ENCODE measurements at places on chromosomes 1 and 21. TPM values are rescaled to one million over a fixed set of nuclear protein-coding genes. Genes with fewer than 3 reads are reported as not detected.

The DNAJC6 gene
- 39.7 TPM for total RNA-seq

The MSH4 gene
- 0.11 TPM for total RNA-seq

The TMEM240 gene
- 8.1 TPM for total RNA-seq

The TMEM125 gene
- total RNA-seq, result 2.3 TPM

The GUCA2A gene
- not detected for total RNA-seq

The SLC1A7 gene
- not detected for total RNA-seq

The OR4F29 gene
- not detected for total RNA-seq

The RGSL1 gene
- not detected for total RNA-seq

The IGSF3 gene
- total RNA-seq, result 130 TPM

The KRTAP11-1 gene
- not detected for total RNA-seq

The LMOD1 gene
- total RNA-seq, result 75.6 TPM

The CTSS gene
- total RNA-seq, result 0.03 TPM

The BARHL2 gene
- total RNA-seq, result not detected

The NCAM2 gene
- 0.45 TPM for total RNA-seq
